Left lobe of liver (tissue), 2 donors: ENCODE measurements at places on chromosomes 11 and 22. TPM values are rescaled to one million over a fixed set of nuclear protein-coding genes. Genes with fewer than 3 reads are reported as not detected.
A peak's percentile ranks its signal among the peaks of the same experiment; 100 is the strongest.

- DNase-seq: peak; percentile 75
Observed at GRCh38 chr22:42131562-42131961, 952 bp upstream of the CYP2D6 start.

DNA sequence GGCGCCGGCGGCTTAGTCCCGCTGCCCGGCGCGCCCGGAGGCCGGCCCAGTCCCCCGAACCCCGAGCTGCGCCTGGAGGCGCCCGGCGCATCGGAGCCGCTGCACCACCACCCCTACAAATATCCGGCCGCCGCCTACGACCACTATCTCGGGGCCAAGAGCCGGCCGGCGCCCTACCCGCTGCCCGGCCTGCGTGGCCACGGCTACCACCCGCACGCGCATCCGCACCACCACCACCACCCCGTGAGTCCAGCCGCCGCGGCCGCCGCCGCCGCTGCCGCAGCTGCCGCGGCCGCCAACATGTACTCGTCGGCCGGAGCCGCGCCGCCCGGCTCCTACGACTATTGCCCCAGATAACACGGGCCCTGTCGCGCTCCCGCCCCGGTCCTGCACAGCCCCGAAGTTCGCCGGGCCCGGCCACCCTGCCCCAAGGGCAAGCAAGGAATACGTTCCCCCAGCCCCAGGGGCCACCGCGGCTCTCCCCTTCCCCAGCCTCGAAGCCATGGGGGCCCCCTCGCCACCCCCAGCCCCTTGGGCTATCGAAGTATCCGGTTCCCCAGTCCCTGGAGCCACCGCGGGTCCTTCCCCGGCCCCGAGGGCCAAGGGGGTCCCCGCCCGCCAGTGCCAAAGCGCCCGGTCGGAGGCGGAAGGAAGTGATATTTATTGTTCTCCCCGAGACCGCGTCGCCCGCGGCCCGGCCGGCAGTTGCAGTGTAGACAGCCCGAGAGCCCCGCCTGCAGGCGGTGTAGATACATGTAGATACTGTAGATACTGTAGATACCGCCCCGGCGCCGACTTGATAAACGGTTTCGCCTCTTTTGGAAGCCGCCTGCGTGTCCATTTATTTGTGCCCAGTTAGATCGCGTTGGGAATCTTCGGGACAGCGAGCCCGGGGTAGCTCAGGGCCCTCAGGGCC, 6.2 kb downstream of the TBX1 start:
- DNase-seq: peak; percentile 60

- DNase-seq: no peak
Observed at GRCh38 chr22:19990609-19991394, 25.8 kb downstream of the ARVCF start.

DNA sequence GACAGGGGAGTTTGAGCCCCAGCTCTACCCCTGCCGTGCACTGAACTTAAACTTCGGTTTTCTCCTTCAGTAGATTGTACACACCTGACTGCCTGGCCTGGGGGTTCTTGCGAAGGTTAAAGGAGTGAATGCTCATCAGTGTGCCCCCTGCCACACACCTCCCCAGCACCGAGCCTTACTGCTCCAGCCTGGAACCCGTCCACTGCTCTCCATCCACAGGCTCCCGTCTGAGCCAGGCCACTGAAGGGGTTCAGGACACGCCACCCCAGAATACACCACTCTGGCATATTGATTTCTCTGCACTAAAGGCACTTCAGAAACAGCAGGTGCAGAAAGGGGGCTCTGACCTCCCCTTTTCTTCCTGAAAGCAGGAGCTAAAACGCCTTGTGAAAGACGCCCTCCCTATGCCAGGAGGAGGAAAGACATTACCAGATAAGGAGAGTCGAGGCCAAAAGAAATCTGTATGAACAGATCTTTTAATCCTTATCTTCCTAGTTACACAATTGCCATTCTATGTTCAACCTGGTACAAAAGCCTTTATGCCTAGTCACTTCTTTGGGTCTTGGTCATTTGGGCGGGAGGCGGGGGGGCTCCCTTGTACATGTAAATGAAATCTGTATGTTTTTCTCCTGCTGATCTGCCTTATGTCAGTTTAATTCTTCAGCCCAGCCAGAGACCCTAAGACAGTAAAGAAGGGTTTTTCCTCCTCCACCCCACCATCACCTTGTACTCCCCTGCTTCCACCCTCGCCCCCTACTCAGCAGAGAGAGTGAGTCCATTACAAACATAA, 1.9 kb upstream of the SSTR3 start:
- DNase-seq: no peak

DNA sequence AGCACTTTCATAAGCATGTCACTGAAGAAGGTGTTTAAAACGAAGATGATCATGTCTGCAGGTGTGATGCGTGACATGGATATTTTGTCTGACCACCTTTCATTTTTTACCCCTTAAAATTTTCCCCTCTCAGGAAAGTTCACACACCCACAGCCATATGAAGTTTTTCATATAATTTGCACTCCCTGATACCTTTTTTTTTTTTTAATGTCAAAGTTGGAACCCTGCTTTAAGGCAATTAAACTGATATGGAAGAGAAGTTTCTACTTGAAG, 104.6 kb downstream of the ATXN10 start:
- no peak for DNase-seq

Gene TALDO1
- 147 TPM for total RNA-seq

GRCh38 chr11:2369896-2370295, 7.2 kb upstream of the CD81 start:
- peak; percentile 93 for DNase-seq

GRCh38 chr11:73372375-73372993, 3.7 kb upstream of the RELT start:
- no peak for DNase-seq

GRCh38 chr11:73749118-73749517, 11.8 kb downstream of the RAB6A start:
- DNase-seq: no peak

Gene NLRP14
- 0.10 TPM for total RNA-seq

Gene OR52E2
- total RNA-seq: not detected
